ENCODE measurements at places on chromosomes 3 and 15.

DNA sequence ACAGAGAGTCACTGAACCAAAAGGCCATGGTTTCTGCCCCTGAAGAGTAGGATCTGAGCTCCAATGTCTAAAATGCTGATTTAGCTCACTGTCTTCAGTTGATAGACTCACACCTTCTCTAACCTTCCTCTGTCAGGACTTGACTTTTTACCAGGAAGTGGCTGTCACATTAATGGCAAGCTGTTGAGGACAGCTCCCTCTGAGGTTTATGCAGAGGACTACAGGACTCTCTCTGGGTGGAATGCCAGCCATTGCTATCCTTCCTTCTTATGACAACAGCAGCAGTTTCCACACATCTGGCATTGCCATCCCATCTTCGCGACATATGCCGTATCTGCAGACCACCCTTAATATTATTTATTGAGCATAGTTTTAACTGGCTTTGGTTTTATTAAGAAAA, 103.8 kb upstream of the PRICKLE2 start:
- no peak for DNase-seq

DNA sequence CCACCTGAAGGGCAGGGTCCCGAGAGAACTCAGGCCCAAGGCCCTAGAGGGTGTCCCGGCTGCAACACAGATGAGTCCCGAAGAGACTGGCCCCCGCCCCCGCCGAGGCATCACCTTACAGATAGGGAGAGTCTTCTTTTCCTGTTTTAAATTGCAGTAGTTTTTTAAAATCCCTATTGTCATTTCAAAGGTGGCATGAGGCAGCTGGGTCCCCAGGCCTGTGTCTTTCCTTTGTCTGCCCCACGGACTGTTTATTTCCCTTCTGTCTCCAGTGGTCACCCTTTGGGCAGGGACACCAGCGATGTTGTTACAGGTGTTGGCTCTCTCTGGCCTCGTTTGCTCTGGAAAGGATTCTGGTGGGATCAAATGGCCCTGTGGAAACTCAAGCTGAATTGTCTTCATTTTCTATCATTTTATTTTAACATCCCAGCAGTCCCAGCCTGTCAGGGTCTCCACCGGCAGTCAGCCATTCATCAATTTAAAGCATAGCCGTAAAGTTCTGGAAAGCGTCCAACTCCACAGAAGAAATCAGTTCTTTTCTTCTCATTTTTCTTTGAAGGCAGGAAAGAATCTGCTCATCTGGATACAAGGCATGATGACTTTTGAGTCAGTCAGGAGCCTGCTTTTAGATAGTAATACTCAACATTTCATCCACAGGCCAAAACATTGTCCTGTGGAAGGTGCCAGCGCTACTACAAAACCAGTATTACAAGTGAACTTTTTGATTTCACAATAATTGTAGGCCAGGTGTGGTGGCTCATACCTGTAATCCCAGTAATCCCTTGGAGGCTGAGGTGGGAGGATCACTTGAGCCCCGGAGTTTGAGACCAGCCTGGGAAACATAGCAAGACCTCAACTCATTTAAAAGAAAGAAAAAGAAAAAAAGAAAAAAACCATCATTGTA, 96.2 kb downstream of the HES1 start:
- no peak for DNase-seq

GRCh38 chr3:147886879-147887278, 477.7 kb downstream of the ZIC1 start:
- no peak for DNase-seq

GRCh38 chr3:131804565-131805133, 230.2 kb downstream of the CPNE4 start:
- no peak for DNase-seq

- no peak for DNase-seq
Measured at GRCh38 chr3:187743195-187744141, 1.8 kb downstream of the BCL6 start.

GRCh38 chr3:73448761-73449301, 175.9 kb downstream of the PDZRN3 start:
- no peak for DNase-seq

GRCh38 chr15:60835020-60835419, 356.1 kb upstream of the ICE2 start:
- no peak for DNase-seq

- no peak for DNase-seq
Measured at GRCh38 chr15:58738046-58738707, 11.3 kb downstream of the ADAM10 start.

GRCh38 chr15:64921711-64922110, 10.0 kb downstream of the ANKDD1A start:
- no peak for DNase-seq

GRCh38 chr15:97881346-97881965, 79.0 kb upstream of the ARRDC4 start:
- DNase-seq, result no peak

DNA sequence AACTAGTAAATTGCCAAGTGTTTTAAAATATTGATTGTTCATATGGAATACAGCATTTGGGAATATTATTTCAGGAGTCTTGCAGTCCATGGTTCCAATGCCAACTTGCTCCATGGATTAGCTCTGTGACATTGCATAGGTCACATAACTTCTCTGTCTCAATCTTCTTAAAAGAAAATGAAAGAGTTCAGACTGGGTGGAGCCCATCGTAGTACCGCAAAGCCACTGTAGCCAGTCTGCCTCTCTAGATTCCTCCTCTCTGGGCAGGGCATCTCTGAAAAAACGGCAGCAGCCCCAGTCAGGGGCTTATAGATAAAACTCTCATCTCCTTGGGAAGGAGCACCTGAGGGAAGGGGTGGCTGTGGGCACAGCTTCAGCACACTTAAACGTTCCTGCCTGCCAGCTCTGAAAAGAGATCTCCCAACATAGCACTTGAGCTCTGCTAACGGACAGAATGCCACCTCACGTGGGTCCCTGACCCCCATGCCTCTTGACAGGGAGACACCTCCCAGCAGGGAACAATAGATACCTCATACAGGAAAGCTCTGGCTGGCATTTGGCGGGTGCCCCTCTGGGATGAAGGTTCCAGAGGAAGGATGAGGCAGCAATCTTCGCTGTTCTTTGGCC, 168.8 kb upstream of the CNTN4 start:
- no peak for DNase-seq

GRCh38 chr3:142270407-142270806, 45.0 kb upstream of the GK5 start:
- no peak for DNase-seq

GRCh38 chr3:100263583-100263982, 2.8 kb downstream of the TBC1D23 start:
- no peak for DNase-seq

- DNase-seq, result no peak
Measured at GRCh38 chr3:33644582-33644981, 73.5 kb downstream of the CLASP2 start.

DNA sequence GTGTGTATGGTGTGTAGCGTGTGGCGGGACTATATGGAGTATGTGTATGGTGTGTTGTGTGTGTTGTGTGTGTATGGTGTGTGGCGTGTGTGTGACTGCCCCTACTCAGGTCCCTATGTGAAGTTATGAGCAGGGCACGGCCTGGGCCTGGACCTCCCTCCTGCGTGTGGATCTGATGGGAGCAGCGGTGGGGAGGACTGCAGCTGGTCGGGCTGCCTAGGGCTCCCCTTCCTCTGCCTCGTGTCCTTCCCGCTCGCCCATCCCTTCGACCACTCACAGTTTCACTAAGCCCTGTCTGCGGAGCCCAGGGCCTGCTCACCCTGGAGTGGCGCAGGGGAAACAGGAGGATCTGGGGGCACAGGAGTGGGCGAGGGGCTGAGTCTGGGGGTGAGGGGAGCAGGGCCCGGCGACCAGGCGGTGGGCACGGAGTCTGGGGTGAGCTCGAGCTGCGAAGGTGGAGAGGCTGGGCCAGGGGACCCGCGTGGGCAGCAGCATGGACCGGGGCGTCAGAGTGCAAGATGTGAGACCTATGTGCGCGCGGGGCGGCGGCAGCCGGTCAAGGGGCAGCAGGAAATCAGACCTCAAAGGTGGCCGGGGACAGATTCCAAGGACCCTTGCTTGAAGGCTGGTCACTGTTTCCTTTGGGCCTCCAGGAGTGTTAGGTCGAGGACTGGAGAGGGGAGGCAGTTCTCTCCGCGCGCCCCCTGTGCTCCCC, 26.6 kb downstream of the GABRA5 start:
- no peak for DNase-seq

DNA sequence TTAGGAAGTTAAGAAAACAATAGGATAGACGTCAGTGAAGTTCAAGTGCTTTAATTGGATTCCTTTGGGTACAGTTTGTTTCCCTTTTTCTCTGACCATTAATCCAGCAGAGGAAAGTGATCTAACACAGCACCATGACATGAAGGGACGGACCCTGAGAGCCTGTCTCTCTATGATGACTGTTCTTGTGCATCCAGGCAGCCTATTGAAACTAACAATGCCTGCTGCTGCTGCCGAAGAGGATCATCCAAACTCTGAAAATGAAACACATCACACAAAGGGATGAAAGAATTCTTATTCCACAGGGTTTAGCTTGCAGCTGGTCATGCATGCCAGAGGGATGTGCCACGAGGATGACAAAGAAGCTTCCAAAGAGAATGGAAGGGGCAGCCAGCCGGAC, 75.5 kb downstream of the ZBTB20 start:
- DNase-seq, result no peak

- DNase-seq, result no peak
Measured at GRCh38 chr3:13705702-13706280, 156.9 kb downstream of the FBLN2 start.

DNA sequence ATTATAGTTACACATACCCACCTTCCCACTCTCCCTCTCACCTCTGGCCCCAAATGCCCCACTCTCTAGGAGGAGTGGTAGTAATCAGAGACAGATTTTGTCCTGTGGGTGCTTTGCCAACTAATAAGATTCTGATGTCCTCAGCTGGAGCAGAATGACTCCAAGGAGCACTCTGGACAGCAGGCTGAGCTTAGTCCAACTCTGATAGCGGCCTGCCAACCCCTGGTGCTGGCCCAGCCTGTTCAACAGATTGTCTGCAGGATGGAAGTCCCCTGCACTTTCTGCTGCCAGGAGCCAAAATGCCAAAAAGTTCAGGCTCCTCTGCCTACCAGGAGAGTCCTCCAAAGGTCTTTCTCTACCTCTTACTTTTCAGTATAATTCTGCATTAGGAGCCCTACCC, 160.5 kb upstream of the UMPS start:
- DNase-seq, result no peak

DNA sequence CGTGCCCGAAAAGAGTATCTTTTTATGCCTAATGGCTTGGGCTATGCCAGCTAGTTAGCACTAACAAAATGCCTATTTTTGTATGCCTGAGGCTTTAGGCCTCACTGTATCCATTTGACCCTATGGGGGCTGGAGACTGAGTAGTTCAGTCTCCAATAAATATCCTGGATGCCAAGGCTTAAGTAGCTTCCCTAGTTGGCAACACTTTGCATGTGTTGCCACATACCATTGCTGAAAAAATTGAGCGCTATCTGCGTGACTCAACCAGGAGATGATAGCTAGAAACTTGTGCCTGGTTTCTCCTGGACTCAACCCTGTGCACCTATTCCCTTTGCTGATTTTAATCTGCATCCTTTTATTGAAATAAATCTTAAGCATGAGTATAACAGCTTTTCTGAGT, 58.4 kb upstream of the ATP2C1 start:
- no peak for DNase-seq

DNA sequence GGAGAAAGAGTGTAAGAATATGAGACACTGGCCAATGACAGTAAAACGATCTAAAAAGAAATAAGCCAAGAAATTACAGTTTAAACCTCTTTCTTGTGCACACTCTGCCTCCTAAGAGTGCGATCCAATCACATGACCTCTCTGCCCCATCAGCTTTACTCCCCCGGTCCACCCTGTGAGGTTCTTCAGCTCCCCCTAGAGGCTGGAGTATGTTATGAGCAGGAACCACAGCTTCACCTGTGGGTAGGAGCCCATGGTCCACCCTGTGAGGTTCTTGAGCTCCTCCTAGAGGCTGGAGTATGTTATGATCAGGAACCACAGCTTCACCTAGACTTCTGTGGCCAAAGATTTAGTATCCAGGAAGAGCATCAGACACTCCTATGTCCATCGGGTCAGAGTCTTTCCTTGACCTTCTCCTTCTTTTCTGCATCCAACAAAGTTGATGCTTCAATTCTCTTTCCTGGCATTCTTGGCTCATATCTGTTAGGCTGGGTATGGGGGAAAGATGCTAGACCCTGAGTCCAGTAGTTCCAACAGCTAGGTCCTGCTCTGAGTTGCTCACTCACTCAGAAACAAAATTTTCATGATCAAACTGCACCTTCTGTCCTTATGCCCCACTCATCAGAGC, 164.0 kb downstream of the MINAR1 start:
- DNase-seq, result no peak

GRCh38 chr3:160448845-160449635, 546 bp downstream of the TRIM59 start:
- peak; percentile 25 for DNase-seq

DNA sequence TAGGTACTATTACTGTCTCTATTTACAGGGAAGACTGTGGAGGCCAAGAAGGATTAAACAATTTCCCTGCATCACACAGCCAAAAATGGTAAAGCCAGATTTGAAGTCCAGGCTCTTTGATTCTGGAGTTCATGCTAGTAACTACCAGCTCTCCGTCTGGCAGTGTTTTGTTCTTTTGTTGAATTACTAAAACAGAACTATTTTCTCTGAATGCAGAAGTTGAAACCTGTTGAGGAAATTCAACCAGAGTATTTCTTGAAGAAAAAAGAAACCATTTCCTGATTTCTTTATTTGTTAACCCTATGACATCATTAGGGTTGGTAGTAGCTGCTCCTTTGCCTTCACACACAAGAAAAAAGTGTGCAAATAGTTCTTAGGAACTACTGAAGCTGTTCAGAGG, 34.3 kb downstream of the CRTC3 start:
- no peak for DNase-seq

GRCh38 chr15:41465822-41466421, 27.8 kb upstream of the ITPKA start:
- peak; percentile 17 for DNase-seq

GRCh38 chr3:197197334-197197733, 101.1 kb downstream of the DLG1 start:
- DNase-seq, result no peak

DNA sequence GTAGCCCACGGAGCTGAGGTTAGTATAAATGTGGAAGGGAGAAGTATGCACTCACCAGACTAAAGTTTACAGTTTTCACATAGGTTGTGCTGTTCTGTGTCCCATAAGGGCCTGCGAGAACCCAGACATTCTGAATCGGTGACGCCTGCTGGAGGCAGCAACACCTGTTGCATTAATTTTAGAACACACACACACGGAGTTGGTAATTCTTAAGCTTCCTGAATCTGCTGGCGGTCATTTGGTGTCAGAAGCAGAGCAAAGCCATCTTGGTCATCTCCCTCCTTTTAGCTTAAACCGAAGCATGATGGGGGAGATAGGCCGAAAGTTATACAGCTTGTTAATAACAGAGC, 41.1 kb upstream of the AP3B2 start:
- no peak for DNase-seq

DNA sequence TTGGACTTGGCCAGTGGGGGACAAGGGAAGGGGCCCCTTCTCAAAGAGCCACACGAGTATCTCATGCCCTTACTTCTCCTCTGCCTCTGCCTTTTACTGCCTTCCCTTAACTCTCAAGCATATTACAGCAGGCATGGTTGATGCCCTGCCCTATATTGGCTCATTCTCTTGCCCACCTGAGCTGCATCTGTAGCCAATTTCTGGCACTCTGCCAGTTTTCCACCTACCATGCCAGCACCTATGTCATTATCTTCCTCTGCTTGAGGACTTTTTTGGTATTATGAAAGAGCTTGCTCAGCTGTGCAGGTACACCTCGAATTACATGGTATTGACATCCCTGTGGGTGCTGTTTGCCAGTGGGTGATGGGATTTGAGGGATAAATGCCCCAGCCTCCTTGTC, 181.8 kb downstream of the OXSM start:
- DNase-seq, result no peak

- DNase-seq, result no peak
Measured at GRCh38 chr3:70137366-70137765, 137.8 kb downstream of the SAMMSON start.

GRCh38 chr3:147030274-147030673, 376.1 kb downstream of the ZIC4 start:
- DNase-seq, result no peak
